ENCODE measurements at places on chromosomes 11 and 22.

DNA sequence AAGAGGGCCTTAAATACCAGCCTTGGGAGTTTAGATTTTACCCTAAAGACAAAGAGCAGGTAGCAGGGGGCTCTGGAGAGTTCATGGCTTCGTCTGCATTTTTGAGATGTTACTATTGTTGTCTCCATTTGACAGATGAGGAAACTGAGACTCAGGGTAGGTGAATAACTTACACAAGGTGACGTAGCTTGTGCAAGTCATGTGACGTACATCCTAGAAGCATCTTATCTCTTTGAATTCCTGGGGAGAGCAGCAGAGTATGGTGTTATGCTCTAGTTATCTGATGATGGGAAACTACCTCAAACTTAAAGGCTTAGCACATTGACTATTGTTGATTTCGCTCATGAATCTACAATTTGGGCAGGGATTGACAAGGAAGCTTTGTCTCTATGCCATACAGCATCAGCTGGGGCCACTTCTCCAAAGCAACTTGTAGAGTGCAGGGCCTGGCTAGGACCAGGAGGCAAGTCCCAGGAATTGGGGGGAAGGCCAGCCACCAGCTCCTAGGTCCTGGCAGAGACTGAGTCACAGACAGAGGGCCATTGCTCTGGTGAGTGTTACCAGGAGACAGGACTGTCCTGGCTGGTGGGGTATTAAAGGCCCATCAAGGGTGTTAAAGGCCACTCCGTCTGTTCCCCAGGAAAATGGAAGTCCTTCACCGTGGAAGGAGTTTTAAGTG is 52.1 kb upstream of the TSKU start:
- DNase-seq: no peak

DNA sequence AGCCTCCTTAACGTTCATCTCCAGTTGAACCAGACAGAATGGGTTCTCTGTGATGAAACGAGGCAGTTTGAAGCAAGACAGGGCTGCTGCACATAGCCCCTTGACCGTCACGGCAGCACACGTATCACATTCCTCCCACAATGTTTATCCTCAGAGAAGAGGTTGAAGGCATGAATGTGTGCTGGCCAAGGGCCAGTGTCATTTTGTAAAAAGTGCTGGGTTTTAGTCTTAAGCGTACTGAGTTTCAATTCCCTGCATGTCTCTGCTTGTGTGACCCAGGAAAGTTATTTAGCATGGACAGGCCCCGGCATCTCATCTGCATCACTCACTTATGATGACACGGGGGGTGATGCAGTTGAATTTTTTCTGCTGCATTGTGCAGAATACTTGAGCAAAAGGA is 31.6 kb downstream of the TTC12 start:
- no peak for DNase-seq

- no peak for DNase-seq
Observed at GRCh38 chr11:37504060-37504611, 906.1 kb upstream of the RAG2 start.

DNA sequence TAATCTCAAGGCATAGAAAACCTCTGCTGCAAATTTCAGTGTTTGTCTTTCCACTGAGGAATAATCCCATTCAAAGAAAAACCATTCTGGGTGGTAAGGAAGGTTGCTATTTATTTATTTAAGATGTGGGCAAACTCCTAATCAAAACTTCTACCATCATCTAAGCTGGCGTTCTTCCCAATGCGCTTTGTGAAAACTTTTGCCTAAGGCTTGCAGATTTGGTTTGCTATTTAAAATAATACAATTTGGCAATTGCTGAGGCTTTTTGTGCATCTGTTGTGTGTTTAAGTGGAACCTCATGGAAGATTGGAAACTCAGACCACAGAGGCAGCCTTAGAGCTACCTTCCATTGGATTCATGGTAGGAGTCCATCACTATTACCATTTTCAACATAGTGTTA is 309.0 kb downstream of the BLID start:
- no peak for DNase-seq

GRCh38 chr11:116225784-116226585 is 546.8 kb downstream of the BUD13 start:
- DNase-seq: no peak

DNA sequence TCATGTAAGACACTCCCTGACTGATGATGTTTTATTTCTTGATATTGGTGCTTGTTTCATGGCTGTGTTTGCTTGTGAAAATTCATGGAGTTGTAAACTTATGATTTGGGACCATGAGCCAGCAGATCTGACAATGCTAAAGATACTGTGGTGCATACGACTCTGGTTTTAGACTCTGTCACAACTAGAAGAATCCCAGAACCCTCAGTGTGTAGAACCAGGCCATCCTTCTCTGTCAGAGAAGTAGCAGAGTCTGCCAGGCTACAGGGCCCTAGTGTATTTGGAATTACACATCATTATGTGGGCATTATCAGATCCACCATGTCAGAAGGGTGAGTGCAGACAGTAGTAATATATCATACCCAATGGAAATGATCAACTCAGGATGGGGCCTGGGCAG is 209.8 kb upstream of the POU2AF2 start:
- no peak for DNase-seq

DNA sequence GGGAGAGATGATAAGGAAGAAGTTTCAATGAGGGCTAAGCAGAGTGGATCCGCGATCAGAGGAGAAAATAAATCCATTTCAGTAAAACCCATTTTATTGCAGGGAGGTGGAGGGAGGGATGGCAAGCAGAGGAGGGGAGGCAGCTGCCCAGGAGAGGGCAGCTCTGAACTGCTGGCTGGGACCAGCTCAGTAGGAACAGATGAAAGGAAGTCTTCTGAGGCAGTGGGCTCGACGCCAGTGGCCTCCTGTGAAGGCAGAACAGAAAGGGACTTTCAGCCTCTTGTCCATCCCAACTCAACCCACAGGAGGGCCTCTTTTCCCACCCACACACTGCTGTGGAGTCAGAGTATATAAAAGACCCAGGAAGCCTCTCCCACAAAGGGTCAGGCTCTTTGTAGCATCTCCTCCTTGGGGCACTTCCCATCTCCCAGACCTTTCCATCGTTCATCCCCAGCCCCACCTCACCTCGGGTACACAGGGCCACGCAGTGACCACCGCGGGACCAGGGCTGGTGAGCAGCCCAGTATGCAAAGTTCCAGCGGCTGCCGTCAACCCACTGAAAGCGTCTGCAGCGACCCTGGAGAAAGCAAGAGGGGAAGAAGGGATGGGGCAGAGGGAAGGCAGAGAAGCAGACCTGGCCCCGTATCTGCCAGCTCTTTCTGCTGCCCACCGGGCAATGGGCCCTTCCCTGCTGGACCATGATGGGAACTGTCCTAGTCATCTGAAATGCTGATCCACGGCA is 3.0 kb downstream of the PRG2 start:
- no peak for DNase-seq

GRCh38 chr22:50734343-50734771 is 3.6 kb upstream of the ACR start:
- no peak for DNase-seq

- DNase-seq: no peak
Observed at GRCh38 chr11:62552485-62553079, 6.0 kb upstream of the AHNAK start.

GRCh38 chr11:128216198-128216597 is 371.2 kb downstream of the ETS1 start:
- no peak for DNase-seq

- no peak for DNase-seq
Observed at GRCh38 chr11:27210531-27210930, 152.5 kb downstream of the CCDC34 start.

GRCh38 chr22:41648432-41648831 is 27.3 kb downstream of the XRCC6 start:
- DNase-seq: no peak

GRCh38 chr11:75013051-75013450 is 24.3 kb downstream of the NEU3 start:
- DNase-seq: no peak

- no peak for DNase-seq
Observed at GRCh38 chr22:44711241-44711560, 9.2 kb downstream of the PRR5 start.

DNA sequence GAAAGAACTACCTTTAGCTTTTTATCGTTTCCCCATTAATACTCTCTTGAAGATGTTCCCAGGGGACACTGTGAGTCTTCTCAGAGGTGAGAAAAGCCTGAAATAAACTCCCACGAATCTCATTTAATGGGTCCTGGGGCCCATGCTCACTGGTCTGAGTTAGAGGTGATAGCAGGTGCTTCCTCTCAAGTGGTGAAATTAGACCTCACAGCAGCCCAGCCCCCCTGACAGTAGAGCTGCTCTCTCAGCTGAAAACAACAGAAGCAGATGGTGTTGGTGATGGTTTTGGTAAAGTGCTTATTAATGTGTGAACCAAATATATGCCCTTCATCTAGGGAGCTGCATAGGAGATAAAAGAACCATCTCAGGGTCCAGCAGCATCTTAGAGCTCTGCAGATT is 76.8 kb upstream of the VPREB1 start:
- DNase-seq: no peak

DNA sequence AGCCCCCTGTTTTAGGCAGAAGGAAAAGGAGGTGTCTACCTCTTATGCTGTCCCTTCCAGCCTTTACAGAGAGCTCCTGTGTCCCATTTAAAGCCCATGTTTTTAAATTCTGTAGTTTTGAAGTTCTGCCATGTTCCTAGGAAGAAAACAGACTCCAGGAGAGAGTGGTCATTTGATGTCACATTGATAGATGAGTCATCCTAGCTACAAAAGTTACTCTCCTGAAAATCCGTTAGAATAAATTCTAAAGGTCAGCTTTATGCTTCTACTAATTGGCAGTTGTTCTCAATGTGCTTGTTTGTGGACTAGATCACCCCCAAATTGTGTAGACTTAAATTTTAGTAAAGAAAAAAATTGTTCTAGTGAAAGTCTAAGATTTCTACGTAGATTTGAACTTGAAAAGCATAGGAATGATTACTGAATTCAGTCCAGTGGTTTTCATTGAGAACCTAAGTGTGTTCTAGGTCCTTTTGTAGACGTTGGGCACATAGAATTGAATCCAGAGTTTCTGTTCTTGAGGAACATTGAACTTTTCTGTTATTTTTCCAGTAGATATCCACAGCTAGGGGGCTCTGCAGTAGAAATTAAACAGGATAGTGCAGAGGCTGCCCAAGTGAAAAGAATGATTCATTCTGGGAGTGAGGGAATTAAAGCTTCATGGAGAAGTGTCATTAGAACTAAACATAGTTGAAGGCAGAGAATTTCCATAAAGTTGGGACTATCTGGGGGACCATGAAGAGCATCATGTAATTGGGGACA is 140.6 kb upstream of the RASSF10 start:
- no peak for DNase-seq

DNA sequence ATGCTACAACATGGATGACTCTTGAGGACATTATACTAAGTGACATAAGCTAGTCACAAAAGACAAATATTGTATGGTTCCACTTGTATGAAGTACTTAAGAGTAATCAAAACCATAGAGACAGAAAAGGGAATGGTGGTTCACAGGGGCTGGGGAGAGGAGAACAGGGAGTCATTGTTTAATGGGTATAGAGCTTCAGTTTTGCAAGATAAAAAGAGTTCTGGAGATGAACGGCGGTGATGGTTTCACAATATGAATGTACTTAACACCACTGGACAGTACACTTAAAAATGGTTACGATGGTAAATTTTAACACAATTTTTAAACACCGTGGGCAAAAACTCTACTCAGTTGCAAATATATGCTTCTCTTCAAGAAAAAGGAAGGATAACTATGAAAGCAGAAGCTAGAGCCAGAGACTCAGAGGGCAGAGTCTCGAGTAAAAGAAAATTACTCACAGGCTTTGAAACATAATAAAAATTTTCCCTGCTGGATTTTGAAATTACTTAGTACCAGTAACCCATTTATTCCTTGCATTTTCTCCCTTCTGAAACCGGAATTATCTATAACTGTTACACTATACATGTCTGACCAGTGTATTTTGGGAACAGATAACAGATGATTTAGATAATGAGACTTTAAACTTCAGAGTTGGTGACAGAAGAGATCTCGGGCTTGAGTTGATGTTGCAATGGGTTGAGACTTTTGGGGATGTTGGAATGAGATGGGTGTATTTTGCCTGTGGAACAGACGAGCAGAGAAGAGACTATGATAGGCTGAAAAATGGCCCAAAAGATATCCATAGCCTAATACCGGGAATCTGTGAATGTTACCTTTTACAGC is 15.0 kb downstream of the MRTFA start:
- DNase-seq: no peak

DNA sequence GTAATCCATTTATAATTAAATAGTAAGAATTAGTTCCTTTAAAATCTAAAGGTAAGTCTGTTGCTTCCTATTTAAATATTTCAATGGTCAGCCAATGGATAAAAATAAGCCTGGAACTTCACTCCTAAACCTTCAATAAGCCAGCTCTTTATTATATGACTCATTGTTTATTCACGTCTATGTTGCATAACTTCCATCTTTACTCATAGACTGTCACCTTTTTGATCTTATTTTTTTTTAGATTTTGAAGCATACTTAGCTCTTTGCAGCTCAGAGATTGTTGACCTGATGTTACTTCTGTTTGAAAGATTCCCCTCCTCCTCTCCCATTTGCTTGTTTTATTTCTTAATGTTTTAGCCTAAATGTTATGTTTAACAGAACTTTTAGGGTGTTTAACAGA is 1571.2 kb upstream of the RAG2 start:
- DNase-seq: no peak

GRCh38 chr22:22219140-22219996 is 25.2 kb upstream of the VPREB1 start:
- DNase-seq: no peak

GRCh38 chr11:60530454-60531100 is 15.4 kb downstream of the MS4A13 start:
- DNase-seq: no peak

GRCh38 chr11:133163463-133164419 is 368.6 kb downstream of the OPCML start:
- DNase-seq: no peak

DNA sequence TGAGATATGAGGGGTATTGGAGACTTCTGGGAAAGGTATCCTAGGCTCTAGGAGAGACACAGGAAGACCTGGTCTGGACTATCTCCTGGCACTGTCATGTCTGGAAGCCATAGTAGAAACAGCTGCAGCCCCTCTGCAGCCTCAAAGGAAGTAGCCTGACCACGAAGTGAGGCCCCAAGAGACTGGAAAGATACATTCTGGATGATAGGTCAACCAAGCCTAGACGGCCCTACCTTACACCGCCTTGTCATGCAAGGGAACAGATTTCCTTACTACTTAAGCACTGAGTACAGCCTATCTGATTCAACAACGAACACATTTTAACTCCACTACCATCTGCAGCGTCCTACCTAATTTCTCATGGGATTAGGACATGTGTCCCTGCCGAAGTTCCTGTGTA is 31.1 kb downstream of the UQCR10 start:
- DNase-seq: no peak

DNA sequence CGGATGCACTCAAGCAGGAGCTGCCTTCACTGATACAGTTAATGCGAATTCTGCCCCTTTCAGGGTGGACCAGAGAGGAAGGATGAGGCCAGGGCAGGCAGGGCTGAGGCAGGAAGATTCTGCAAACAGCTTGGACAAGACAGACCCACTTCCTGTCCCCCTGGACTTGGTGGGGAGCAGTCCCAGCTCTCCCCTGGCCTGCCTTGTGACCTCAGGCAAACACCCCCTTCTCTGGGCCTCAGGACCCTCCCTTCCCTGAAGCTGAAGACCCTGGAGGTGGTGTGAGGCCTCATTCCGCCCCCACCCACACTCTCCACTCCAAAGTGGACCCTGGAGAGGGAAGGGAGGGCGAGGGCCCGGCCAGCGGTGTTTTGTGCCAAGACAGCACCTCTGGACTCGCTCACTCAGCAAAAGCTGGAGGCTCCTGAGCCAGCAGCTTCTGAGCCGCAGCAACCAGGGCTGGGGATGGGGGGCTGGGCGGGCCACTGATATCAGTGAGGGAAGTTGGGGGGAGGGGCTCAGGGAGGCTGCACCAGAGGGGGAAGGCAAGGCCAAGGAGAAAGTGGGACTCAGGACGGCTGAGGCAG is 8.5 kb downstream of the RAB3IL1 start:
- no peak for DNase-seq

Data from activated gamma-delta T cell (primary cell).